ENCODE measurements at places on chromosomes 1 and 21. TPM values are rescaled to one million over a fixed set of nuclear protein-coding genes. Genes with fewer than 3 reads are reported as not detected.
A peak's percentile ranks its signal among the peaks of the same experiment; 100 is the strongest.

DNA sequence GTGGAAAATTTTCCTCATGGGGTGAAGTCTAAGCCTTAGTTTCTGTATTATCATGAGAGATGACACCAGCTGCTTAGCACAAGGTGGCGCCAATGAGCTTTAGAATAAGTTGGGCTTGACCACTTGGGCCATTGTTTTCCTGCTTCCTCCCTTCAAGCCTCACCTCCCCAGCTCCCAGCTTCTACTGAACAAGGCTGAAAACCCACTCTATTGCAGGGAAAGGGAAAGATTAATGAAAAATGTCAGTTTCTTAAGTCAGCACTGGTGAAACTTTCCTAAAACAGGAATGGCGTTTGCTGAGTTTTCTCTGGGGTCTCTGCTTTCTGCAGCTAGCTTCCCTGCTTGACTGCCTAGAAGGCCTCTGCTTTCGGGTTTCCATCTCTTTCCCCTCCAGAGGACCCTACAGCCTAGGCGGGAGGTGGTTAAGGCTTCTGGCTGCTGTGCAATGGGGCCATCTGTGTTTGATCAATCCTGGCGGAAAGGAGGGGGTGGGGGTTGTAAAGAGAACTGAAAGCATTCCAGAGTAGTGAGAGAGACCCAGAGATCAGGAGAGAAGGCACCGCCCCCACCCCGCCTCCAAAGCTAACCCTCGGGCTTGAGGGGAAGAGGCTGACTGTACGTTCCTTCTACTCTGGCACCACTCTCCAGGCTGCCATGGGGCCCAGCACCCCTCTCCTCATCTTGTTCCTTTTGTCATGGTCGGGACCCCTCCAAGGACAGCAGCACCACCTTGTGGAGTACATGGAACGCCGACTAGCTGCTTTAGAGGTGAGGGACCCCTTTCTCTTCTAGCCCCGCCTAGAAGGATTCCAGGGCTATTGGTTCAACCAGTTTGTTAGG, at the start of gene OLFML3:
OLFML3 (plus strand) TSS at position 612 of the 840 bp plus-strand sequence; CDS start at position 655, 43 bp downstream.
- H3K27ac ChIP-seq: peak within 1 kb of the TSS; percentile 92
- no peaks in the 10 kb centered on the region for H3K27me3 ChIP-seq
- DNase-seq: peak; percentile 70

DNA sequence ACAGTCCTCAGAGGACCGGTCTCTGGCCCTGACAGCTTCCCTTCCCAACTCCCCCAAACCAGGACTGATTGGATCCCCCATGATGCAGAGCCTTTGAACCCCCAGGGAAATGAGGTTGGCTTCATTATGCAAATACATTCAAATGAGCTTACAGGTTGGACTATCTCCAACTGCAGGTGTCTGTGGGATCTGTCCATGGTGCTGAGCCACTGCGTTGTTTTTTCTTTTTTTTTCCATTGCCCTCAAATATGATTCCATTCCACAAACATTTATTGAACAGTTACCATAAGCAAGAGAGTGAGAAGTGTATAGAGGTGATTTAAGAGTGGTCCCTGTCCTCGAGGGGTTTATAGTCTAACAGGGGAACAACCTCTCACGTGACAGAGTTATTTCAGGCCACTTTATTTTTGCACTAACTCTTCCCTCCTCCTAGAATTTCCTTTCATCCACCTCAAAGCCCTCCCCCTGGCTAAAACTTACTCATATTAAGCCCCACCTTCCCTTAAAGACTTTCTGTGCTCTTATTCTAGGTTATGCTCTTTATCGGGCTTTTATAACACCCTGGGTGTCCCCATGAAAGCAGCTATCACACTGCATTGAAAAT, 21.9 kb downstream of the DLGAP3 start:
- H3K27me3 ChIP-seq: peaks cover under 1% of the 10 kb centered on the region
- H3K4me3 ChIP-seq: no peak overlapping the region
- H3K36me3 ChIP-seq: no peaks in the 10 kb centered on the region
- H3K4me1 ChIP-seq: no peaks in the 10 kb centered on the region
- DNase-seq: no peak
- H3K27ac ChIP-seq: no peak overlapping the region

- no peaks in the 10 kb centered on the region for H3K27me3 ChIP-seq
- no peak overlapping the region for H3K27ac ChIP-seq
- H3K4me1 ChIP-seq: no peaks in the 10 kb centered on the region
- DNase-seq: no peak
- H3K36me3 ChIP-seq: no peaks in the 10 kb centered on the region
- H3K4me3 ChIP-seq: no peak overlapping the region
Measured at GRCh38 chr21:20581361-20581760, 416.8 kb upstream of the NCAM2 start.

- DNase-seq: no peak
- H3K27ac ChIP-seq: no peak overlapping the region
- H3K36me3 ChIP-seq: no peaks in the 10 kb centered on the region
- H3K4me1 ChIP-seq: no peaks in the 10 kb centered on the region
- peaks cover 3% of the 10 kb centered on the region for H3K27me3 ChIP-seq
Measured at GRCh38 chr1:30134466-30135217, 588.7 kb downstream of the MATN1 start.

- no peaks in the 10 kb centered on the region for H3K36me3 ChIP-seq
- H3K4me1 ChIP-seq: no peaks in the 10 kb centered on the region
- no peaks in the 10 kb centered on the region for H3K27me3 ChIP-seq
- H3K27ac ChIP-seq: no peak overlapping the region
- H3K4me3 ChIP-seq: no peak overlapping the region
Measured at GRCh38 chr21:27061770-27062169, 94.9 kb upstream of the ADAMTS5 start.

- no peak overlapping the region for H3K4me3 ChIP-seq
- no peaks in the 10 kb centered on the region for H3K27me3 ChIP-seq
- H3K36me3 ChIP-seq: no peaks in the 10 kb centered on the region
- no peak overlapping the region for H3K27ac ChIP-seq
- DNase-seq: no peak
Measured at GRCh38 chr1:21647431-21648351, 21.5 kb downstream of the RAP1GAP start.

The KANK4 gene
- total RNA-seq: 0.66 TPM

The C1orf87 gene
- total RNA-seq: not detected

The UQCRHL gene
- total RNA-seq: 1.4 TPM

The LDLRAD1 gene
- not detected for total RNA-seq
